Fibroblast of pulmonary artery (primary cell): ENCODE measurements at places on chromosomes 5 and 9.

GRCh38 chr5:153081385-153081784, 409.1 kb upstream of the GRIA1 start:
- DNase-seq, result no peak

- DNase-seq, result peak; percentile 48
Observed at GRCh38 chr5:129973716-129974426, 69.6 kb downstream of the CHSY3 start.

DNA sequence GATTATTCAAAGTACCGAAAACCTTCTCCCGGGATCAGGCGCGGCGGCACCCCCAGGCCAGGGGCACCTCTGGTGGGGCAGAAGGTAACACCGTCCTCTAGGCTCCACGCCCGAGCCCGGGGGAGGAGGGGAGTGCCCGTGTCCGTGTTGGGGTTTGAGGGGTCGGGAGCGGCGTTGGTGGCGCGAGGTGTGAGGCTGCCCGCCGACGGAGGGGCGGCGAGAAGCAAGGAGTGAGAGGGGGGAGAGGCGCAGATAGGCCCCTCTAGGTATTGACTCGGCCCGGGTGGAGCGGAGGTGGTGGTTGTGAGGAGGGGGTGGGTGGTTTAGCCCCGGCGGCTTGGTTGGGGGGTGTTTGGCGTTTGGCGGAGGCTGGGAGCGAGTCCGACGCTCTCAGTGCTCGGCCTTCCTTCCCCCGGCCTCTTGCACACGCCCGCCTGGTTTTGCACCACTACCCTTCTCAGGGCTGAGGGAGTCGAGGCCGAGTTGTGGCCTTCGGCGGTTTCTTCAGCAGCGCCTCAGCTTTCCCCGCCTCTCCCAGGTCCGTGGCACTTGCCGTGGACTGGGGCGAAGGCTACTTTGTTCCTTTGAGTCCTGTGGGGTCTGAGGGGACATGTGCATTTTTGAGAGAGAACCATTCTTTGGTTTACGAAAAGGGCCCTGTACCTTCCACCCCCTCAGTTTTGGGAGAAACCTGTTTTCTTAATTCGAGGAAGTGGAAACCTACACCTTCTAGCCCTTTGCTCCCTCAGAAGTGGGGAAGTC, 450 bp downstream of the GPBP1 start:
- DNase-seq, result peak; percentile 22

DNA sequence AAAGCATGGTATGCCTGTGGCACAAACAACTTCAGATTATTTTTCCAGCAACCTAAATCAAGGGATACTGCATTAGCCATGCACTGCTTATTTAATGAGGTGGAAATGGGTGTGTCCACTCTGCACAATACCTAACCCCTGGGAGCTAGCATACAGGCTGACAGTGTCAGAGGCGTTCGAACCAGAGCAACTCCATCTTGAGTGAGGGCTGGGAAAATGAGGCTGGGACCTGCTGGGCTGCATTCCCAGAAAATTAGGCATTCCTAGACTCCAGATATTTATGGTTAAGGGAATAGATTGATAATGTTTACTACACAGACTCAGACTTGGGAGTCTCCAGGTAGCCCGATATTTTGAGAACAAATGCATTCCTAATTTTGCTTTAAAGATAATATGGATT, 2.8 kb downstream of the FGF1 start:
- DNase-seq, result no peak

DNA sequence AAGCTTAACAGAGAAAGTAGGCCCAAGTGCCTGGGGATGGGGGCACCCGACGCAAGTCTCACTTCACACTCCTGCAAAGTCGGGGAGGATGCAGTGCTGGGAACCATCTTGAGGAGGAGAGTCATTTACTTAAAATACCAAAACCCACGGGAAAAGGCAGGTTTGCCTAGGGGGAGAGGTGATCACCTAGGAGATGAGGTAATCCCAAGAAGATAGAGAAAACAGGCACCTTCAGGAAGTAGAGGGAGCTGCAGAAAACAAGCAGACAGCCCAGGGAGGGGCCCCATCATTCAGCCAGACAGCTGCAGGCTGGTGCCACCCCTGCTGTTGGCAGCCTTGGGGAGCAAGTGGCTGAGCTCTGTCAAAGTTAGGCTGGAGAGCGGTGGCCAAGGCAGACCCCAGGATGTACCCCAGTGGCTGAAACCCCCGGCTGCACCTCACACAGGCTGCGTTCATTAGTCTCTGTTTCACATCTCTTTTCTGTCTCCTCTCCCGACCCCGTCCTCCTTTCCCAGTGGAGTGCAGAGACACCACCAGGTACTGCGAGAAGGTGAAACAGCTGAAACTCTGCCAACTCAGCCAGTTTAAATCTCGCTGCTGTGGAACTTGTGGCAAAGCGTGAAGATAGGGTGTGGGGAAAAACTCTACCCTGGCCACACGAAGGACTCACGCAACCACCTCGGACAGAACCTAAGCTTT, 124.9 kb downstream of the SAXO1 start:
- DNase-seq, result no peak

DNA sequence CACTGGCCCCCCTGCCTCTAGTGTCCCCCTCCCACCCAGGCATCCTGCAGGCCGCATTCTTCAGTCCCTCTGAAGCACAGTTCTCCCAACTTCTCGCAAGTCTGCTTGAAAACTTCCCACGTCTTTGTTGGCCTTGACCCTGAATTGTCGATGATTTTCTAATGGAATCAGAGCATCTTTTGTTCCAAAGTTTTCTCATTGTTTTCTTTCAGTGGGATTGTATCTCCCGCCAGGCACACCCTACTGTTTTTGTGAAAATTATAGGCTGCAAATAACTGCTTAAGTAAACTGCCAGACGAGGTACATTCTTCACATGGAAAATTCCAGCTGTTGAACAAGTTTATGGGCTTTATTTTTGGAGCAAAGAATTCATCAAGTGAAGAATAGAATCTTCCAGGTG, 122.6 kb upstream of the SLC25A48 start:
- DNase-seq, result no peak

DNA sequence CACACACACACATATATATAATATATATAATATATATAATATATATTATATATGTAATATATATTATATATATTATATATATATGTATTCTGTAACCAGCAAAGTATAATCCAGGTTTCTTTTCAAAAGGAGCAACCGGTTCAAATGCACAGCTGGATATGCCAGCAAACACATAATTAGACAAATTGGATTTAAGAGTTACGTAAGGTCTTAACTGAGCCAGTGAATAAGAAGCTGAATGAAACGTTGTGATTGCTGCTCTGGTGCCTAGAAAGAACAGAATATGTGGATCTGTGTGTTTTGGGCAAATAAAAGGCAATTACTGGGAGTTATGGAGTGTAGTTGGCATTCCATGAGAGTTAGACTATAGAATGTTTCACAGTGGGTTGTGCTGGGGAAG, 178.1 kb downstream of the SLF1 start:
- DNase-seq, result no peak

GRCh38 chr9:116368680-116369079, 215.1 kb downstream of the PAPPA start:
- DNase-seq, result no peak

- no peak for DNase-seq
Observed at GRCh38 chr5:125149110-125149509, 402.7 kb upstream of the ZNF608 start.
